Upper lobe of right lung (tissue), 1 donor: ENCODE measurements at places on chromosomes 1 and 21. TPM values are rescaled to one million over a fixed set of nuclear protein-coding genes. Genes with fewer than 3 reads are reported as not detected.

Gene UBL4B
- not detected for total RNA-seq

Gene ATP1A2
- total RNA-seq = 5.6 TPM

Gene KIAA1614
- 5.5 TPM for total RNA-seq

Gene PRRX1
- total RNA-seq = 25.9 TPM

Gene SPRR2A
- total RNA-seq = not detected

Gene UTS2
- not detected for total RNA-seq

Gene CHI3L1
- 85.1 TPM for total RNA-seq

Gene KCNJ9
- total RNA-seq = not detected

Gene CFAP141
- not detected for total RNA-seq

Gene PCP4L1
- total RNA-seq = 8.2 TPM

Gene TAS1R1
- not detected for total RNA-seq
